ENCODE measurements at places on chromosomes 4 and X.

- H3K27me3 ChIP-seq = no peaks in the 10 kb centered on the region
- peak overlapping the region; percentile 39 for H3K27ac ChIP-seq
- DNase-seq = no peak
- no peaks in the 10 kb centered on the region for H3K4me1 ChIP-seq
- no peak overlapping the region for H3K4me3 ChIP-seq
These were observed 30.2 kb downstream of the ASB5 start for GRCh38 chr4:176238826-176239225.

GRCh38 chrX:97705936-97706335 lies 822.2 kb downstream of the RPA4 start:
- H3K4me3 ChIP-seq = no peak overlapping the region
- no peaks in the 10 kb centered on the region for H3K36me3 ChIP-seq
- H3K27ac ChIP-seq = no peak overlapping the region
- H3K27me3 ChIP-seq = no peaks in the 10 kb centered on the region

DNA sequence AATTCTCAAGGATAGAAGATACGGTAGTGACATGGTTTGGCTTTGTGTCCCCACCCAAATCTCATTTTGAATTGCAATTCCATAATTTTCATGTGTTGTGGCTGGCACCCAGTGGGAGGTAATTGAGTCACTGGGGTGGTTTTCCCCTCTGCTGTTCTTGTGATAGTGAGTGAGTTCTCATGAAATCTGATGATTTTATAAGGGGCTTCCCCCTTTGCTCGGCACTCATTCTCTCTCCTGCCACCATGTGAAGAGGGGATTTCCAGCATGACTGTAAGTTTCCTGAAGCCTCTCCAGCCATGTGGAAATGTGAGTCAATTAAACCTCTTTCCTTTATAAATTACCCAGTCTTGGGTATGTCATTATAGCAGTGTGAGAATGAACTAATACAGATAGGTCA lies 8.5 kb upstream of the SPANXN4 start:
- H3K27ac ChIP-seq = no peak overlapping the region
- no peaks in the 10 kb centered on the region for H3K27me3 ChIP-seq
- no peaks in the 10 kb centered on the region for H3K36me3 ChIP-seq
- H3K4me1 ChIP-seq = no peaks in the 10 kb centered on the region
- H3K4me3 ChIP-seq = no peak overlapping the region

- H3K4me1 ChIP-seq = peaks cover 21% of the 10 kb centered on the region
- no peak overlapping the region for H3K27ac ChIP-seq
- no peak overlapping the region for H3K4me3 ChIP-seq
- H3K36me3 ChIP-seq = peaks cover 20% of the 10 kb centered on the region
- DNase-seq = no peak
These were observed 31.5 kb downstream of the DCTD start for GRCh38 chr4:182885738-182886077.

GRCh38 chrX:136754651-136755050 lies 26.1 kb downstream of the ARHGEF6 start:
- H3K4me1 ChIP-seq = no peaks in the 10 kb centered on the region
- no peaks in the 10 kb centered on the region for H3K36me3 ChIP-seq
- no peak for DNase-seq
- H3K27me3 ChIP-seq = no peaks in the 10 kb centered on the region
- H3K27ac ChIP-seq = no peak overlapping the region

DNA sequence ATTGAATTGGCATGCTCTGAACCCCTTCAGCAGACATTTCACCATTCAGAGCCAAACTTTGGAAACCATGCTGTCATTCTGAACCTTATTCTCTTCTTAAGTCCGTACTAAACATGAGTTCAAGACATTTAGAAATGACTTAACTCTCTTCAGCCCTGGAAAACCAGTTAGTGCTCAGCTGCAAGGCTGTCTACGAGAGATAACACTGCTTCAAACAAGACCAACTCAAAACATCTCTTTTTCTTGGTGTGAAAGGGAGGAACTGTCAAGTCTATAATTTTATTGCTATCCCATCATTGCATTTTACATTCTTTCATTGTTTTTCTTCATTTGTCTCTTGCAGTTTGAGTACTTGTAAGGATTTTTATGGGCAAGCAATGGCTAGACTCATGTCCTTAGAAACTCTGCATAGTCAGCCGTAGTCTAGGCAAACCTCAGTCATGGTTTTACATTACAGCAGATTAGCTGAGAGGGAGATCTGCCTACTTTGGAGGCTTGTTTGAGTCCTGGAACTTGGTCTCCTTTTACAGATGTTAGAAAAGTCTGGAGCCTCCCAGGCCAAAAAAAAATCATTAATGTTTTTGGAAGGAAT lies 120.6 kb upstream of the JADE1 start:
- no peaks in the 10 kb centered on the region for H3K4me1 ChIP-seq
- H3K27me3 ChIP-seq = no peaks in the 10 kb centered on the region
- no peaks in the 10 kb centered on the region for H3K36me3 ChIP-seq
- no peak overlapping the region for H3K27ac ChIP-seq

GRCh38 chr4:121154103-121154515 lies 10.0 kb downstream of the TNIP3 start:
- H3K36me3 ChIP-seq = no peaks in the 10 kb centered on the region
- no peaks in the 10 kb centered on the region for H3K27me3 ChIP-seq
- no peak for DNase-seq

- H3K4me3 ChIP-seq = no peak overlapping the region
- no peaks in the 10 kb centered on the region for H3K4me1 ChIP-seq
- no peak overlapping the region for H3K27ac ChIP-seq
- peaks cover 4% of the 10 kb centered on the region for H3K36me3 ChIP-seq
- no peak for DNase-seq
These were observed 27.5 kb downstream of the NKX1-1 start for GRCh38 chr4:1378559-1379231.

GRCh38 chr4:48844843-48845242 lies 14.0 kb downstream of the OCIAD1 start:
- no peak overlapping the region for H3K27ac ChIP-seq
- peaks cover 12% of the 10 kb centered on the region for H3K4me1 ChIP-seq
- DNase-seq = no peak
- H3K27me3 ChIP-seq = no peaks in the 10 kb centered on the region
- no peak overlapping the region for H3K4me3 ChIP-seq

DNA sequence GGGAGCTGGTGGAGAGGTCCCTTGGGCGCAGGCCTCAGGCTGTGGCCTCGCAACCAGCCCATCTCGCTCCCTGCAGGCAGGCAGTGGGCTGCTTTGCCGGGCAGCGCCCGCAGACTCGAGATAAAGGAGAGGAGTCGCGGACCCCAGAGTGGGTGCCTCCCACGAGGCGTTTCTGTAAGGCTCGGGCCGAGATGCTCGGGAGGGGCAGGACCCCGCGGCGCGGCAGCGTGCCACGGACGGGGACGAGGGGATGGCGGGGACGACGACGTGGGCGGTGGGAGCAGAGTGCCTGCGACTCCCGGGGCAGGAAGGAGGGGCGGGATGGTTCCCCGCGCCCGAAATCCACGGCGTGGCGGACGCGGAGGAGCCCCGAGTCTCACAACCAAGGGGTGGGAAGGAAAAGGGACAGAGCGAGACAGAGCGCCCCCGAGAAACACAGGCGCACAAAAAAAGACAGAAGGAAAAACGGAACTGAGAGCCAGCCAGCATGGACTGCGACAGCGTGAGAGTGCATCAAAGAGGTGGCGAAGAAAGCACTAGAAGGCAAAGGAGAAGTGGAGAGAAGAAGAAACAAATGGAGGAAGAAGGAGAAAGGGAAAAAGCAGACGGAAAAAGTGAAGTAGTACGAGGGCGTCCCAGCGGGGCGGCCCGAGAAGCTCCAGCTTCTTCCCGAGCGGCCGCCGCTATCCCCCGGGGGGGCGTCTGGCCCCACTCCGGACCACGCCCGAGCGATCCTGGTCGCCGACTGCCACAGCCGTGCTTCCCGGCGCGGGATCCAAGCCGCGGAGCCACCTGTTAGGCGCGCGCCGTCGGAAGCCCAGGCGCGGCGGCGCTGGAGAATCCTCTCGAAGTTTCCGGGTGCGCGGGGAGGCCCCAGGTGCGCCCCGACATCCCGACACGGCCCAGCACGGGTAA lies 1.5 kb downstream of the BEND4 start:
- no peaks in the 10 kb centered on the region for H3K36me3 ChIP-seq
- H3K4me3 ChIP-seq = peak overlapping the region; percentile 32
- H3K4me1 ChIP-seq = peaks cover 17% of the 10 kb centered on the region
- H3K27ac ChIP-seq = no peak overlapping the region
- H3K27me3 ChIP-seq = peaks cover 6% of the 10 kb centered on the region

GRCh38 chr4:78247536-78248285 lies 190.6 kb downstream of the FRAS1 start:
- no peaks in the 10 kb centered on the region for H3K36me3 ChIP-seq
- H3K27ac ChIP-seq = no peak overlapping the region
- H3K4me1 ChIP-seq = peaks cover 10% of the 10 kb centered on the region
- DNase-seq = no peak

DNA sequence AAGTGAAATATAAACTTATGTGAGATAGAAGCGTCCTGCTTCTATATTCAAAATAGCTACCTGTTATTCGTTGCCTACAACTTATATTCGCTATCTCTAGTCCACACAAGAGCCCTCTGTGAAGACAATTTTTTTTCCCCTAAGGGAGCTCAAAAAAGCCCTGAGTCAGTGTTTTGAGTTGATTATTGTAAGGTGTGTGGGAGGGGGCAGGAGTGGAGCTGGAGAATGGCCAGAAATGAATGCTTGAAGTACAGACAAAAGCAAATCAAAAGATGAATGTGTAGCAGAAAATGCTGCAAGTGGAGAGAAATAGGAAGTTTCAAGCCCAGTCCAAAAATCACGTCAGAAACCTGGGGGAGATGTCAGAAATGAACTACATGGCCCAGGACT lies 655.0 kb upstream of the LCORL start:
- no peaks in the 10 kb centered on the region for H3K4me1 ChIP-seq
- H3K27ac ChIP-seq = no peak overlapping the region
- no peaks in the 10 kb centered on the region for H3K36me3 ChIP-seq
- H3K27me3 ChIP-seq = no peaks in the 10 kb centered on the region
- H3K4me3 ChIP-seq = no peak overlapping the region

- H3K27ac ChIP-seq = no peak overlapping the region
- no peaks in the 10 kb centered on the region for H3K36me3 ChIP-seq
- H3K4me1 ChIP-seq = no peaks in the 10 kb centered on the region
- no peaks in the 10 kb centered on the region for H3K27me3 ChIP-seq
- no peak overlapping the region for H3K4me3 ChIP-seq
These were observed 69.6 kb upstream of the CXorf66 start for GRCh38 chrX:140034916-140035315.

DNA sequence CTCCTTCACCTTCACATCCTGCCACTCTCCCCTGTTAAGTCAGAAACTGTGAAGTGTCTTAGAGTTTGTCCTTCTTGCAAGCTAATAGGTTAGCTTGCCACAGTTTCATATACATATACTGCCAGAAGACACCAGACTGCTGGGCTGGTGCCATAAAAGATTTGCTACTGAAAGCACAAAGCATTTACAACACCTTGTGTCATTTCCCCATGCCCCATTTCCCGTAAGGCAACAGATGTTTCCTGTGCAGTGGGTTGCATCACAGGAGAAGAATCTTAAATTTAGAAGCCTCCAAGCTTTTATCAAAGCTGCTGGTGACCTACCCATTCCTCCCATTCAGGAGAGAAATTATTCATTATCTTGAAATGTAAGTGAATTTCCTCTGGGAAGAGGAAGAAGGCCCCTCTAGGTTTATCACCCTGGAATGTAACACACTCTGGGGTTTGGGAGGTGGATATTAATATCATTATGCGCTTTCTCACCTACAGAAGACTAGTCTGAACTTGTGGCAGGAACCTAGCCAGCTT lies 34.5 kb upstream of the RAB33B start:
- H3K27me3 ChIP-seq = no peaks in the 10 kb centered on the region
- DNase-seq = no peak
- peaks cover 4% of the 10 kb centered on the region for H3K36me3 ChIP-seq
- H3K27ac ChIP-seq = no peak overlapping the region
- H3K4me3 ChIP-seq = no peak overlapping the region
- no peaks in the 10 kb centered on the region for H3K4me1 ChIP-seq

GRCh38 chr4:183430317-183430993 lies 14.0 kb upstream of the CDKN2AIP start:
- no peak overlapping the region for H3K4me3 ChIP-seq
- DNase-seq = peak; percentile 52
- H3K27me3 ChIP-seq = no peaks in the 10 kb centered on the region
- H3K36me3 ChIP-seq = no peaks in the 10 kb centered on the region
- no peaks in the 10 kb centered on the region for H3K4me1 ChIP-seq
- H3K27ac ChIP-seq = no peak overlapping the region

DNA sequence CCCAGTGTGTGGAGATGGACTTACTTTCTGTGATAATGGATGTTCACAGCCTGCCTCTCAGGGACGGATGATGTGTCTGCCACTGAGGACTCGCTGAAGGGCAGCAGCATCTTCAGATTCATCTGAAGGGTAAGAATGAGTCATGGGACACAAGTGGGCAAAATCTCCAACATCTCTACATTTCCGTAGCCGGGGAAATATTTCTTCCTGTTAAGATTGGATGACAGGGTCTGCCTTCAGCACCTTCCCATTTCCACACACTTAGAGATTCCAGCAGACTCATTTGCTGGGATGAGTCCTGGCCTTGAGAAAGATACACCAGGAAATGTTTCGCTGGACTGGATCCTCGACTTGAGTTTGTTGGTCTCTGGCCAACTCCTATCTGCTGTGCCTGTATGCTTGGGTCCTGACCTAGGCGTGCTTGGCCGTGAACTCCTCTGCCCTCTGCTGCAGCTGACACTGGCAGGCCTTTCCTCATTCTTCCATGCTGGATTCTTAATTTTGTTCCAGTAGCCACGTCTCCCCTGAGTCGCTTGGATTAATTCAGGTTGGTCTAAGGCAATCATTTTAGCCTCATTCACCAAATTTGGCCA lies 46.5 kb upstream of the SOD3 start:
- no peak for DNase-seq
- no peaks in the 10 kb centered on the region for H3K36me3 ChIP-seq
- H3K27me3 ChIP-seq = no peaks in the 10 kb centered on the region
- H3K4me1 ChIP-seq = no peaks in the 10 kb centered on the region

DNA sequence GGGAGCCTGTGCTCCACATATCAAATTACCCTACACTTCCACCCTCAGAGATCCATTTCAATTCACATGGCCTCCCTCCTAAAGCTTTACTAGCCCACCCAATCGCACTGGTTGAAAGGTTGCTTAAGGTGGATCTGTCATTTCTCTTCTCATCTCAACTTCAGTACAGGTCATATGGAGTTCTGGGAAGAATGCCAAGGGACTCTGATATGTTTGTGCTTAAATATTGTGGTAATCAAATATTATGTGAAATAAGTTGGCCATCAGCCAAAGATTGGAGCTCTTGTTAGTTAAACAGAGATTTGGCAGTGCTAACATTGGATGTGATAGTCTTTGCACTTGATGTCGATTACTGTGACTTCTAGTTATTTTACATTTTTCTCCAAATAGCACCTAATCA lies 20.5 kb downstream of the SEPTIN6 start:
- no peak for DNase-seq
- H3K4me1 ChIP-seq = peaks cover 8% of the 10 kb centered on the region
- no peaks in the 10 kb centered on the region for H3K27me3 ChIP-seq
- no peaks in the 10 kb centered on the region for H3K36me3 ChIP-seq

- no peak for DNase-seq
- H3K4me1 ChIP-seq = peaks cover 75% of the 10 kb centered on the region
- H3K4me3 ChIP-seq = no peak overlapping the region
- no peak overlapping the region for H3K27ac ChIP-seq
- H3K36me3 ChIP-seq = no peaks in the 10 kb centered on the region
These were observed 6.0 kb downstream of the ACSL1 start for GRCh38 chr4:184819786-184820185.
